MV-4-11 (cell line): ENCODE measurements at places on chromosomes 2 and 18.
A peak's percentile ranks its signal among the peaks of the same experiment; 100 is the strongest.

GRCh38 chr18:10481831-10482230 is 27.4 kb downstream of the APCDD1 start:
- no peak for DNase-seq

DNA sequence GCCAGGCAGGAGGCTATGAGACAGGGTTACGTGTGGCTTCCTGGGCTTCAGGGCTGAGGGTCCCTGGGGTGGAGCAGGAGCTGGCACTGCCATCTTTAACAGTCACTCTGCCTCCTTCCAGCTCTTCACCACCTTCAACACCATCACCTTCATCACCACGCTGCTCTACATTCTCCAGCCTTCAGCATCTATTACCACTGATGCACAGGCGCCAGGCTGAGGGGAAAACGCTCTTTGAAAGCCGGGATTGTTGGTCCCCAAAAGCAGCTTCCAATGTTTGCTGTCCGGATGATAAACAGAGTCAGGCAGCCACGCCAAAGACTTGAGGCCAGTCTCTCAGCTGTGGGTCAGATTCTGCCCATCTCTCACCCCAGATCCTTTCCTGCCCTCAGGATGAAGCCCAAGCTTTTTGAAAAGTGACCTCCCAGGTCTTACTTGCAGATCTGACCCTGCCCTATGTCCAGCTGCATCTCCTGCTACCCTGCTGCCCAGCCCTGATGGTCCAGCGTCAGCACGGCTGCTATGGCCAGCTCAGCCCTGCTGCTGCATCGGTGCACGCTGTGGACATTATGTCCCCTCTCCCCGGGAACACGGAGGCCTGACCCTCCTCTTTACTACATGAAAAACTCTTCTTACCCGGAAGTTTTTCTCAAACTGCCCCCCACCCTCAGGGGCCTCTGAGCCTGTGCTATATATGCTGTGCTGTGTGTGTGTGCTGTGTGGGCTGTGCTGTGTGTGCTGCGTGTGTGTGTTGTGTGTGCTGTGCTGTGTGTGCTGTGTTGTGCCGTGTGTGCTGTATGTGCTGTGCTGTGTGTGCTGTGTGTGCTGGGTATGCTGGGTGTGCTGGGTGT is 31.2 kb upstream of the MAL start:
- DNase-seq = no peak

DNA sequence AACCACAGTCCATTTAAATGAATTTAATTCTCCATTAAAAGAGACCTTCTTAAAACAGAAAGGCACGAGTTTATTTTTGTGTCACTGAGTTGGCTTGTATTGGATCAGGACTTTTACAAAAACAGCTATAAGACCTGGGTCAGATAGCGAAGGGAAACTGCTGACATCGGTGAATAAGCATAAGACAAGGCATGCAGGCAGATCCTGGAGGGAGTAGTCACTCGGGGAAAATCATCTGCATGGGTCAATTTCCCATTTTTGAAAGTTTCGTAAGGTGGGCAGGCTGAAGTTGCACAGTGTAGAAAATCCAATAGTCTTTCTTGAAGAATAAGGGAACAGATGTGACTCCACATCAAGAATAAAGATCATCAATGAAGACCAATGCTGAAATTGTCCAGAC is 12.9 kb downstream of the IL36B start:
- DNase-seq = peak; percentile 12

- DNase-seq = no peak
Measured at GRCh38 chr18:70452501-70452900, 163.7 kb downstream of the SOCS6 start.

DNA sequence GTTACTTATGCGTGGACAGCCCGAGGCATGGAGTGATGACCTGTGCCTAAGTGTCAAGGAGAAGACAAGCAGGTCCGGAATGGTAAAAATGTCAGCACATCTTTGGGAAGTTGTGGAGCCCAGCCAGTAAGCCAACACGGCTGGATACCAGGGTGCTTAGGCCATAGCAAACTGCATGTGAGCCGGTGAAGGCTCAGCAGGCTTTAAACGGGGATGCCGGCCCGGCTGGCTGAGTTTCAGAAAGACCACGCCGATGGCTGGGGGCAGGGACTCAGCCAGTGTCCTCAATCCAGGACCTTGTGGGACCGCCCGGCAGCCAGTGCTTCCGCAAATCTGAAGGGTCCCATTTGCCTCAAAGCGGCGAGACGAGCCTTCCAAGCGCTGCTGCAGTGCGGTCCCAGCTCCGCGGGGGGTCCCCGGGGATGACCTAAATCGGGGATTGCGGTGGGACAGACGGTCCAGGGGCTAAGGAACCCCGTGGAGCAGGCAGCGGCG is 946 bp upstream of the AGAP1 start:
- no peak for DNase-seq

DNA sequence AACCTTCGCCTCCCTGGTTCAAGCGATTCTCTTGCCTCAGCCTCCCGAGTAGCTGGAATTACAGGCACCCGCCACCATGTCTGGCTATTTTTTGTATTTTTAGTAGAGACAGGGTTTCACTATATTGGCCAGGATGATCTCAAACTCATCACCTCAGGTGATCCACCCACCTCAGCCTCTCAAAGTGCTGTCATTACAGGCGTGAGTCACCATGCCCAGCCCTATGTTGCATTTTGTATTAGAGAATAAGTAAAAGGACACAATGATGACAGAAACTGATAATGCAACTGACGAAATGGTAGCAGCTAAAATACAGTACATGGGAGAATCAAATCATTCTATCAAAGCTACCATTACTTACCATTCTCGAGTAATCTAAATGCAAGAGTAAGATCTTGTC is 276.7 kb downstream of the DSEL start:
- no peak for DNase-seq

- DNase-seq = no peak
Measured at GRCh38 chr18:80136679-80137078, 27.6 kb downstream of the ADNP2 start.

GRCh38 chr2:241902357-241902991 is 32.9 kb downstream of the RTP5 start:
- no peak for DNase-seq

- peak; percentile 24 for DNase-seq
Measured at GRCh38 chr2:75640621-75641121, 5.9 kb upstream of the MRPL19 start.

- peak; percentile 84 for DNase-seq
Measured at GRCh38 chr2:20617892-20618467, 32.9 kb downstream of the HS1BP3 start.

- no peak for DNase-seq
Measured at GRCh38 chr18:26056291-26056690, 34.1 kb downstream of the SS18 start.

DNA sequence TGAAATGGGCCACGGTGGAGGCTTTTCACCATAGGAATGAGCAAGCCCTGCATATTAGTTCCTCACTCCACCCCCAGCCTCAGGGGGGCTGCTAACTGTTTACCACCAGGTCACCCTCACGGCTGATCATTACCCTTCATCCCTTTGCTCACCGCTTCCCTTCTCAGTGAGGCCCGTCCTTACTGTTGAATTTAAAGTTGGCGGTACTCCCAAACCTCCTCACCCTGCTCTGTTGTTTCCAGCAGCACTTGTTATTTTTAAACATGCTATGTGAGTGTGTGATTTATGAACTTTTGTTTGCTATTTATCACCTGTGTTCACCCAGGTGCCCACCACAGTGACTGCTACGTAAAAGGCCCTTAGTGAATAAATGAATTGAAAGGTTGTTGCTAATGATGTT is 243.6 kb downstream of the ZNF407 start:
- no peak for DNase-seq

DNA sequence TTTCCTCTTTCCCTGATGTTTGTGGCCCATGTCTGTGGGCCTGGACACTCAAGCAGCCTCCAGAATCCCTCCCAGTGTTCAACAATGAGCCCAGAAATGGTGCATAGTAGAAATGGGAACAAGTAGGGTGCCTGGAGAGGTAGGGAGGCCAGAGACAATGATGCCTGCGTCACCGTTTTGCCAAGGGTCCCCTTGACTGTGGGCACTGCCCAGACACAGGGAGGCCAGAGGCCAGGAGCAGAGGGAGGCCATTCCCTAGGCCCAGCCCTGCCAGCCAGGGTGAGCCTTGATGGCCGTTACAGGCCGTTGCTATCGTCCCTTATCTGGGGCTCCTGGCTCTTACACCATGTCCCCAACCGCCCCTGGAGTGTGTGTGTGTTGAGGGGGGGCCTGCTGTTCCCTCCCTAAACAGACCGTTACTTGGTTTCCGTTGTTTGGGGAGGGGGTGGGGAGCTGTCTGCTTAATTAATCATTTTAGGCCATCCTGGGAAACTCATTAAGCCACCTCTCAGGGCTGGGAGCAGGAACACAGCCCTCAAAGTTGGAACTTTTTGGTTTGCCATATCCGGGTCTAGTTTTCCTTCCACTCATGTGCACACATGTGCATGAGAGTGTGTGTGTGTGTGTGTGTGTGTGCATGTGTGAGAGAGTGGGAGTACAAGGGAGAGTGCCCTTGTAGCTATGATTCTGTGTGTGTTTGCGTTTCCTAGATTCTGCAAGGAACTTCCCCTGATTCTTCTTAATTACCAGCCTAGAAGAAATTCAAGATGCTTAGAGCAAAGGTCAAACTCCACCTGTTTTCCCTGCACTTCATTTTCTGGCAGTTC is 135.2 kb upstream of the HAAO start:
- no peak for DNase-seq

DNA sequence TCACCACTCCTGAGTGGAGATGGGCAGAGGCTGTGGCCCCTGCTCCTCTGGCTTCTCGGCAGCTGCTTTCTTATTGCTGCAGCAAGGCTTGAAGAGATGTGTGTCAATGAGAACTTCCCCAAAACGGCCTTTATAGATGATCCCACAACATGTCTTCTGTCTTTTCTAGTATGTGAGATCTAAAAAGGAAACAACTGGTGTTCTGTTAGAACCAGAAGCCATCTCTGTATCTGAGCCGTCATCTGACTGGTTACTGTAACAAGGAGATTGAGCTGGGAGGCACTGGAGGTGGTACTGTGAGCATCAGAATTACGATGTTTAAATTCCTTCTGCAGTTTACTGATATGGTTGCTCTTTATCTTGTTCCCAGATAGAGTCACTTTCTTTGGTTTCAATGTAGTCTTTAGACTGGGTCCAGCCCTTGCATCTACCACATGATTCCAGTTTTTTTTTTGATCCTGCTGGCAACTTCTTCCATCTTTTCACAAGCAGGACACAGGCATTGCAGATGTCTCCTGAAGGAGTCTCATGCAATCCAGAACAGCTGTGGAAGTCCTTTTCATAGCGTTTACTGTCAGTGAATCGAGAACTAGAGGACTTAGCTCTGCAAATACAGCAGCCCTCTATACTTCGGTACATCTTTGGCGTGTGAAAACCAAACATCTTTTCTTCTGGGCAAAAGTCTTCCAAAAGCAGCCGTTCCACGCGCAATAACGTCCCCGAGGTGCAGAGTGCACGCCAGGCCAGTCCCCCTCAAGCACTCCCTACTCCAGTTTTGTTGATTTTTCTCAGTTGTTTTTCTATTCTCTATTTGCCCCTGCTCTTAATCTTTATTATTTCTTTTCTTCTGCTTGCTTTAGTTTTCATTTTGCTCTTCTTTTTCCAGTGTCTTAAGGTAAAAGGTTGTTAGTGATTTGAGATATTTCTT is 29.7 kb downstream of the TAF4B start:
- DNase-seq = peak; percentile 83

GRCh38 chr2:217108086-217108485 is 248.2 kb upstream of the TNP1 start:
- DNase-seq = no peak

GRCh38 chr2:228067309-228067708 is 114.2 kb downstream of the SPHKAP start:
- no peak for DNase-seq

DNA sequence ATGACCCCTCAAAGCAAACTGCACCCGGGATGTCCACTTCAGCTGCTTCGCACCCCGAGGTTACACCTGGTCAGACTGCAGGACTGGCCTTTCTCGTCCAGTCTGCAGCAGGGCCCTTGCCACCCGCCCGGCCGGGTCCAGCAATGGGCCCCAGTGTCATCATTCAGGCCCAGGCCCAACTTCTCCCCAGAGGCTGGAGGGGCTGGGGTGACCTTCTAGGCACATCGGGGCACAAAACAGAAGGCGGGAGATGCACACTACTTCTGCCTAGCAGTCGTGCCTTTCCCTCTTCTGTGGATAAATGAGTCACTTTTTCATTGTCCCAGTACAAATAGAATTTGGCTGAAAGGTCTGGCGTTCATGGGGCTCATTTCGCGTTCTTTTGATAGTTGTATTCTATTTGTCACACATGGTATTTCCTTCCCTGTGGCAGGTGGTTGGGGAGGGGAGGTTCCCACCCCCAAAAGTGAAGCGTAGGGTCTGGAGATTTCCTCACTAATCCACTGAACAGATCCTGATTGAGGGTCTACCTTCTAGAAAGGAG is 56.9 kb upstream of the ID2 start:
- DNase-seq = no peak

DNA sequence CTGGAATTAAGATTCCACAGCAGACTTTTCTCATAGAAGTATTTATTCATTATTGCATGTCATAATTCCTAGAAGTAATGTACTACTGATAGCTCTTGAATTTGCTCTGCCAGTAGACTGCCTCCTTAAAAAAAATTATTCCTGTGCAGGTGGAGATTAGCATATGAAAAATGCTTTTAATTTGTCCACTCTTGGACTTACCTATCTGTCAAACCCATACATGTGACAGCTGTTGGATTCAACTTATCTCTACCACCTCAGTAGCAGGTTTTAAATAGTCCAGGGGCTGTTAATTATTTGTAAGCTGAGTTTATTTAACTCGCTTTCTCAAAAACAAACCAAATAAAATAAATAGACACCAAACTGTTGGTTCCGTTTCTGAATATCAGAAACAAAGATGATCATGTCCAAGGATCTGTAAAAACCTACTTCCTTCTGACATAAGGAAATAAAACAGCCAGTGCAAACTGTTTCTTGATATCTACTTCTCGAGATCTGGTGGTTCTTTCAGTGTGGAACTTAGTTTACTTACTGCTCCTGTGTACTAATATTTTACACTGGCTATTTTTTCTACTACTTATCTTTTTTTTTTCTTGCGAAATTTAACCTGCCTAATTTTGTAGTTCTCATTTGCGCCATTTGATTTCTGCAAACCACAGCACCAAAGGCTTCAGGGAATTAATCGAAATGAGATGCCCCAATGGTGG is 44.2 kb downstream of the ZEB2 start:
- no peak for DNase-seq

- DNase-seq = no peak
Measured at GRCh38 chr2:240783819-240784621, 36.0 kb downstream of the KIF1A start.

GRCh38 chr2:211204456-211204855 is 648.1 kb downstream of the CPS1 start:
- DNase-seq = peak; percentile 25
